ENCODE measurements at places on chromosomes 16 and 17. TPM values are rescaled to one million over a fixed set of nuclear protein-coding genes. Genes with fewer than 3 reads are reported as not detected.

GRCh38 chr16:71210-71539 lies 1.3 kb downstream of the RHBDF1 start:
- H3K36me3 ChIP-seq = no peaks in the 10 kb centered on the region
- H3K27ac ChIP-seq = no peak overlapping the region
- peaks cover 50% of the 10 kb centered on the region for H3K27me3 ChIP-seq
- peaks cover 12% of the 10 kb centered on the region for H3K4me1 ChIP-seq
- no peak overlapping the region for H3K4me3 ChIP-seq
- no peak for DNase-seq

DNA sequence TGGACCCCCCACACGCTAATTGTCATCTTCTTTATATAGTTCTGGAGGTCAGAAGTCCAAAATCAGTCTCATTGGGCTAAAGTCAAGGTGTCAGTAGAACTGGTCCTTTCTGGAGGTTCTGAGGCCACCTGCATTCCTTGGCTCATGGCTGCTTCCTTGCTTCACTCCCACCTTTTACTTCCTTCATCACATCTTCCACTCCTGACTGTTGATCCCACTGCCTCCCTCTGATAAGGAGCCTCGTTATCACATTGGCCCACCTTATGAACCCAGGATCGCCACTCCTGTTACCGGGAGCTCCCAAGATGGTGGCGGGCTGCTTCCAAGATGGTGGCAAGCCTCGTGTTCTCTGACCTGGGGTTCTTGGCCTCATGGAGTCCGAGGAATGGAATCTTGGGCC lies 83.0 kb downstream of the CDC27 start:
- H3K27ac ChIP-seq = no peak overlapping the region
- H3K4me1 ChIP-seq = no peaks in the 10 kb centered on the region
- H3K27me3 ChIP-seq = no peaks in the 10 kb centered on the region
- H3K4me3 ChIP-seq = no peak overlapping the region
- H3K36me3 ChIP-seq = no peaks in the 10 kb centered on the region
- no peak for DNase-seq

DNA sequence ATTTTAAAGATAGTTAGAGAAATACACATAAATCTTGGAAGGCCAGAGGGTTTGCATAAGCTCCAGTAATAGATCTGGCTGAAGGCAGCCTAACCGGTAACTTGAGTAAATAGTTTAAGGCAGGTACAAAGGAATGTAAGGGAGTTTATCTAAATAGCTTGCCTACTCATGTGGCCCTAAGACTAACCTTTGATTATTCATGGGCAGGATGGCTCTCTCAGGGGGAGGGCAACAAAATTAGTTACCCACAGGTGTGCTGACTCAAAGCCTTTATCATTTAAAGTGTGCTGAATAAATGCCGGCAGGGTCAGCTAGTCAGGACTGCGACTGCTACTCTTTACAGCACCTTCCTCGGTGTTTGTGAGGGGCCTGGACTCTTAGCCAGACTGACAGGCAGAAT lies 761.3 kb upstream of the KIF2B start:
- no peak for DNase-seq
- H3K27ac ChIP-seq = no peak overlapping the region
- H3K4me3 ChIP-seq = no peak overlapping the region
- H3K36me3 ChIP-seq = no peaks in the 10 kb centered on the region
- no peaks in the 10 kb centered on the region for H3K27me3 ChIP-seq

DNA sequence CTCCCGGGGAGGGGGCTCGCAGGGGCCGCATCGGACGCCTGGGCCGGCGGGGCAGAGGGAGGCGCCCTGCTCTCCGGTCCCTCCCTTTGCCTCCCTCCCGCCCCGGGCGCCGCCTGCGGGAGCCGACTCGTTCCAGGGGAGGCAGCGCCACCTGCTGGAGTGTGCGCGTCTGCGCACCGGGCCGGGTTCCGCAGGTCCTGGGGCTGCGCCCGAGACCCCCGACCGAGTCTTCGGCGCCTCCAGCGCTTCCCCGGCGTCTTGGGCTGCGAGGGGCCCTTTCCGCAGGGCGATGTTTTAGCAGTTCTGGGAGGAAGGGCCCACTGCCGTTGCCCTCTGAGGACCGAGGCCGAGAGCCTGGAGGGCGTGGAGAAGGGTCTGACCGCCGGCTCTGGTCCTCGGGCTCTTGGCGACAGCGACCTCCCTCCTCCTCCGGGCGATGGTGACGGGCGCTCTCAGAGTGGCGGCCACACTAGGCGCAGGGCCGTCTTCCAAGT lies 106.3 kb downstream of the SEC14L1 start:
- no peak overlapping the region for H3K4me3 ChIP-seq
- H3K27me3 ChIP-seq = peaks cover 5% of the 10 kb centered on the region
- H3K27ac ChIP-seq = no peak overlapping the region
- no peaks in the 10 kb centered on the region for H3K36me3 ChIP-seq
- peaks cover 10% of the 10 kb centered on the region for H3K4me1 ChIP-seq

- peaks cover 43% of the 10 kb centered on the region for H3K27me3 ChIP-seq
- peaks cover 2% of the 10 kb centered on the region for H3K36me3 ChIP-seq
- peak overlapping the region; percentile 56 for H3K4me3 ChIP-seq
- H3K27ac ChIP-seq = no peak overlapping the region
- DNase-seq = peak; percentile 49
Observed at GRCh38 chr17:45018848-45019711, 32.4 kb downstream of the DCAKD start.

HNF1B gene
- total RNA-seq = 1.5 TPM

Measured in B cell (primary cell).